ENCODE measurements at places on chromosomes 7 and 10. TPM values are rescaled to one million over a fixed set of nuclear protein-coding genes. Genes with fewer than 3 reads are reported as not detected.

DNA sequence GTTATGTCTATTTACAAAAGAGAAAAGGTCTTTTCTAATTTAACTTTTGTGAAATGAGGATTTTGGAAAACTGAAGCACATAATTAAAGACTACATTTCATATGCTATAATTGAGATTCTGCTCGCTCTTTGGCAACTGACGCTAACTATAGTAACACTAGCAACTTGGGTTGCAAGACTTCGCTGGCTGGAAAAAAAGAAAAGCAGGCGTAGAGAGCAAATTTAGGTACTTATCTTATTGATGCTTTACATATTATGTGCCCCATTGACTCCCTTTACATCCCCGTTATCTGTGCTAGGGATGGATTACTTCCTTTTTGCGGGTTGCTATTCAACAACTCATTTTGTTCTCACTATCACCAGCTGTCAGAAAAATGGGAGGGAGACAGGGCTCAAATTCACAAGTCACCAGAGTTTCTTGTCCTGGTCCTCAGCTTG lies 10.5 kb downstream of the SEMA3C start:
- DNase-seq, result no peak

- peak; percentile 36 for DNase-seq
Measured at GRCh38 chr7:100968650-100969049, 715 bp upstream of the MUC12 start.

- no peak for DNase-seq
Measured at GRCh38 chr10:30986053-30986555, 45.6 kb downstream of the ZNF438 start.

DNA sequence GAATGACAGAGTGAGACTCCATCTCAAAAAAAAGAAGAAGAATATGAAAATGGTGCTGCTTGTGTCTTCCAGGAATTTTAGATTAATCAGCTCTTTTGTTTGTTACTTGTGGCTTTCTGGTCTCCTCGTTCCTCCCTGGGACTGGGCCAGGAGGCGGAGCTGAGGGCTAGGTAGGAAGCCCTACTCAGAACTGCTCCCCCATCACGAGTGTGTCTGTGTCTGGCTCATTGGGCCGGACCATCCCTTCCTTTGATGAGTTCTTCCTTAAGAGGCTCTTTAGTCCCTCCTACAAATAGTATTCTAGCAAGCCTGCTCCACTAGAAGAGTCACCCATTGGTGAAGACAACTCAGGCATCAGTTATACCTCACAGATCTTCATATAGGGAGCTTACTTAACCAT lies 56.8 kb upstream of the YAE1 start:
- no peak for DNase-seq

The FAM20C gene
- total RNA-seq, result not detected

The CABCOCO1 gene
- total RNA-seq, result not detected

The PDK4 gene
- total RNA-seq, result not detected

The VENTX gene
- not detected for total RNA-seq

The EPHA1 gene
- total RNA-seq, result not detected

All from Karpas-422 (cell line).